Stimulated activated CD8-positive, alpha-beta memory T cell treated with anti-CD3 and anti-CD28 coated beads, Interleukin-7, amount 100 ng/mL, for 1 hour (primary cell): ENCODE measurements at places on chromosomes 3 and 15.
A peak's percentile ranks its signal among the peaks of the same experiment; 100 is the strongest.

- no peak for DNase-seq
Measured at GRCh38 chr15:87348746-87349145, 907.8 kb downstream of the NTRK3 start.

GRCh38 chr15:34652726-34653033, 69.2 kb upstream of the GOLGA8B start:
- DNase-seq = no peak

DNA sequence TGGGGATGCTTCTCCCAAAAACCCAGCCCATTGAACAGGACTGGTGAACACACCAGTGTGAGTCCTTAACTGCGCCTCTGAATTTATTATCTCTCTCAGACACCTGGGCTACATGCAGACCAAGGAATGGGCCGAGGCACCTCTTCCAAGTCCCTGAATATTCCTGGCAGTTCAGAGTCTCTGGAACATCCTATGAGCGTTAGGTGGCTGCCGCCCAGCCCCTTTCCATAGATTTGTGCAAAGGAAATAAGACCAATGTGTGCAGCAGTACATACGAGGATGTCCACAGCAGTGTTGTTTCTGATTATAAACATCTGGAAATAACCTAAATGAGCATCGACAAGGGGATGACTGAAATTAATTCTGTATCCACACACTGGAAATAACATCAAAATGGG, 104.9 kb upstream of the RPL32 start:
- DNase-seq = no peak

DNA sequence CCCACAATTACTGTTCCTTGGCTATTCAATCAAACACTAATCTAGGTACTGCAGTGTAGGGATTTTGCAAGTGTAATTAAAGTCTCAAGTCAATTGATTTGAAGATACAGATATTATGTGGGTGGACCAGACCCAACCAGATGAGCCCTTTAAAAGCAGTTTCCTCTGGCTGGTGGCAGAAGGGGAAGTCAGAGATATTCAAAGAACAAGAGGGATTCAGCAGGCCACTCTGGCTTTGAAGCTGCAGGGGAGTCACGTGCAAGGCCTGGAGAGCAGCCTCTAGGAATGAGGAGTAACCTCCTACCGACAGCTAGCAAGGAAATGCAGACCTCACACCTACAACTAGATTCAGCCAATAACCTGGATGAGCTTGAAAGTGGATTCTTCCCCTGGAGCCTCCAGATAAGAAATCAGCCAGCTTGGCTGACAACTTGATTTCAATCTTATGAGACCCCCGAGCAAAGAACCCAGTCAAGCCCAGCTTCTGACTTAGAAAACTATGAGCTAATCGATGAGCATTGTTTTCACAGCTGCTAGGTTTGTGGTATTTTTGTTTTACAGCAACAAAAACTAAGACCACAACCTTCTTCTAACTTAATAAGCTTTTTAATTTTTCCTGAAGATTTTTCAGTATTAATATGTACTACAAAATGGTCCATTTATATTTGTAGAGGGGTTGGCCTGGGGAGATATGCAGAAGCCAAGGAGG, 13.4 kb downstream of the HACD2 start:
- no peak for DNase-seq

GRCh38 chr15:85316244-85316934, 64.0 kb upstream of the AKAP13 start:
- no peak for DNase-seq

- DNase-seq = no peak
Measured at GRCh38 chr3:107810171-107811071, 280.4 kb downstream of the CD47 start.

DNA sequence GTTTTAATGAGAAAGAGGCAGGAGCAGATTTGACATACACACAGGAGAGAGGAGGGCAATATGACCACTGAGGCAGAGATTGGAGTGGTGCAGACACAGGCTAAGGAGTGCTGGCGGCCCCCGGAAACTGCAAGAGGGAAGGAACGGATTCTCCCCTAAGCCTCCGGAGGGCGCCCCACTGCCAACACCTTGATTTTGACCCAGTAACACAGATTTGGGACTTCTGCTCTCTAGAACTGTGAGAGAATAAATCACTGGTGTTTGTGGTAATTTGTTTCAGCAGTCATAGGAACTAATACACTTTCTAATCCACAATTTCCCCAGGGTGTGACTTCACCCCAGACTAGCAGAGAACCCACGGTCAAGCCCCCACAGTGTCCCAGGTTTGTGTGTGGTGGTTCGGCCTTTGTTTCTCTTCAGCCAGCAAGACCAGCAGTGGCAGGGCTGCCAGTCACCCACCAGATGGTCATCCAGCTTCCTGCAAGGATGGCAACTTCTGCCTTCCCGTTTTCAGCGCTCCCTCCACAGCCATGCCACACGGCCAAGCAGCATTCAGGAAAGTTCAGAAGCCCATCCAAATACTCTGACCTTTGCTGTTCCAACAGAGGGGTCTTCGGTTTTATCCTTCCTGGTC, 23.6 kb upstream of the TSPAN3 start:
- DNase-seq = no peak

- DNase-seq = no peak
Measured at GRCh38 chr3:31142139-31142538, 247.7 kb upstream of the GADL1 start.

GRCh38 chr3:72227486-72228070, 442.6 kb upstream of the PROK2 start:
- no peak for DNase-seq

- no peak for DNase-seq
Measured at GRCh38 chr15:83285979-83286553, 1.6 kb upstream of the BNC1 start.

- DNase-seq = no peak
Measured at GRCh38 chr3:154678041-154678654, 248.2 kb upstream of the GPR149 start.

GRCh38 chr3:124256599-124256998, 264.7 kb upstream of the ROPN1 start:
- no peak for DNase-seq

DNA sequence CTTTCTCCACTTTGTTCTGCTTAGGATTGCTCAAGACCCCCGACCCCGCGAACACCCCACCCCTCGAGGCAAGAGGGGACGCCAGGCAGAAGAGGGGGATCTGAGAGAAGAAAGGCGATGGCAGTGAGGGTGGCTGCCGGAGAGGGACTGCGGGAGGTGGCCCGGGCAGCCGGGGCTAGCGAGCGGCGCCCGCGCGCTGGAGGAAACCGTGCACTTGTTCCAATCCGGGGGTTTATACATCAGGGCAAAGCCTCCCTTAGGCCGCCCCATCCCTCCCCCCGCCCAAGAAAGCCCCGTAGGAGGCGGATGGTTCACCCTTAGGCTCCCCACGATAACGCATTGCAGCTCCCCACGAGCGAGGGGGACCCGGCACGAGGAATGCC, 475 bp downstream of the ERC2 start:
- DNase-seq = no peak

DNA sequence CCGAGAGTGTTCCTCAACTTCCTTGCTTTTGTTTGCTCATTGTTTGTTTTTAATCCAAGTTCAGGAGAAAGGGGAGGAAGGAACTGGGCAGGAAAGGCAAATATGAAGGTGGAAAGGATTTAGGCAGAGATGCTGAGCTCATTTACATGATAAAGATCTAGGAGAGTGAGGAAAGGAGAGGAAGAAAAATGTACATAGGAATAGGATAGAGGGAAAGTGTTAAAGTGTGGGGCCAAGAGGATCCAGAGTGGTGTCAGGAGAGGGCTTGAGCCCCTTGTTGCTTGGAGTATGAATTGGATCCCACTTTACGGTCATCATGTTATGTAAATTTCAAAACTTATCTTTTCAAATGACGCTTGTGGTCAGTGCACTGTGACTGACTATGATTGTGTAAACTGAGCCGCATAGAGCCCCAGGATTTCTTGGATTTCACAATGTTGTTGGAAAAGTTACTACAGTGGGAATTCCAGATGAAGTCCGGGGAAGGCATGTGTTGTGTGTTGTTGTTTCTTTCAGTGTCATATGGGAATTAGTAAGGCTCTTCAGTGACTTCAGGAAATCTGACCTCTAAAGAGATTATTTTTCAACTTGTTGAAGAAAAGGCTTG, 15.0 kb upstream of the PLD1 start:
- DNase-seq = no peak

DNA sequence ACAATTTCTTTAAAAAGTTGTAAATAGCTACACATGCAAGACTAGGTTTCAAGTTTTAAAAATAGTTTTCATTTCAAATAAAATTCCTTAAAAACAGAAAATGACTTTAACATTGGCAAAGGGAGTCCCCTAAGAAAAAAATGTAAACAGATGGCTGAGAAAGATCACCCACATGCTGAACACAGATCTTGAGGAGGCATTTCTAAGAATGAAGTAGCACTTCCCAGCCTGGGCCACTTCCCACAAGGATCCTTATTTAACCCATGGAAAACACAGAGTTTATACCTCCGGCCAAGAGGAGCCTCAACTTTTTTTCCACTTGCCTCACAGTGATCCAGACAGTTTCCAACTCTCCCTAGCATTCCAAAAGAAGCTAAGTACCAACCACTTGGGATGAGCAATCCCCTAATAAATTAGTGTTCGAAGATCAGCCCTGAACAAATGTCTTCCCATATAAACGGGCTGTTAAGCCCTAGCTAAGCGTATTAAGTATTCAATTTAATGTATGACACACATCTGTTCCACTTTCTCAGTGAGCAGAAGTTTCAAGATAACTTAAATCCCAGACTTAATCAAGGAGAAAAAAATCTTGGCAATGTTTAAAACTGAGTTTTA, 61.4 kb downstream of the GADL1 start:
- DNase-seq = no peak

- no peak for DNase-seq
Measured at GRCh38 chr15:71111181-71111565, 4.1 kb upstream of the THSD4 start.

- no peak for DNase-seq
Measured at GRCh38 chr3:161393310-161393709, 22.0 kb upstream of the SPTSSB start.

DNA sequence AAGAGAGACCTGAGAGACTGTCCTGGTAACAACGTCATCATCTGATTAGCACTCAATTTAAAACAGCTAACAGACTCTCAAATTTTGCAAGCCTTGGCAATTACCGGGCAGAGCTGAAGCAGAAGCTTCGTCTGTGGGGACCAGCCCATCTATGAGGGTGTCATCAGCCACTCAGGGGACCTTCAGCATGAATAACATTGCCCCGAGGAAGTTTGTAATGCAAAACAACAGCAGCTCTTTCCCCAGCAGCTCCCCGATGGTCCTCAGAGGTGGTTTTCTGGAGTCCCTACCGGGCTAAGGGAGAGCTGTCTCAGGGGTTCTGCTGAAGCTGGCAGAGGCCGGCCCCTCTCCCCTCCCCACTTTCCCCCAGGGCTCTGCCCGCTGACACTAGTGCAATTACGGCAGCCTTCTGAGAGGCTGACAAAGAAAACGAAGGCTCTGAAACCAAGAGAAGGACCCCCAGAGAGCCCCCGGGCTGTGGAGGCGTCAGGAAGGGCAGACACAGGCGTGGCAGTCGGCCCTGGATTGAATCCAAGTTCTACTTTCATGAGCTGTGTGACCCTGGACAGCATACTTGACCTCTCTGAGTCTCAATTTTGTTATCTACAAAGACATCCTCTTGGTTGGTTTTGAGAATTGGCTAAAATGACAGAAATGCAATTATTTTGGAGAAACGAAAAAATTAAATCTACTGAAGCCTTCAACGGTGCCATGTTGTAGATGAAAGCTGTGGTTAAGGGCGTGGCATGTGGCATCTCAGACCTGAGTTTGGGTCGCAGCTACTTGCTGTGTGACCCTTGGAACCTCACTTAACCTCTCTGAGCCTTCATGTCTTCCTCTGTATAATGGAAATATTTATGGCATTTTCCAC, 102.1 kb upstream of the TLE3 start:
- no peak for DNase-seq

GRCh38 chr3:71392251-71392650, 191.3 kb downstream of the FOXP1 start:
- no peak for DNase-seq

GRCh38 chr15:42775416-42775815, 38.5 kb upstream of the CDAN1 start:
- DNase-seq = no peak

- peak; percentile 17 for DNase-seq
Measured at GRCh38 chr3:126982126-126982470, 817 bp upstream of the PLXNA1 start.

DNA sequence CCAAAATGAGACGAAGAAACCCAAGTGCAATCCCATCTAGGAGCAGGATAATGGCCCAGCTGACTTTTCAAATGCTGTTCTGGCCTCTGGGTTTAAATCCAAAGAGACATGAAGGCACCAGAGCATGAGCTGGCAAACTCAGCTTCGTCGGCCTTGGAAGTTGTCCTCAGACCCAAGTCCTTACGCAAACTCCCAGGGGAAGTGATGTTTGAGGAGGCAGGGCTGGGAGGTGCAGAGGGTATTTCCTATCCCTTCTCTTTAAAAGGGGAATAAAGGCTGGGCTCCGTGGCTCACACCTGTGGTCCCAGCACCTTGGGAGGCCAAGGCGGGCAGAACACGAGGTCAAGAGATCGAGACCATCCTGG, 68.9 kb upstream of the HERC1 start:
- no peak for DNase-seq

DNA sequence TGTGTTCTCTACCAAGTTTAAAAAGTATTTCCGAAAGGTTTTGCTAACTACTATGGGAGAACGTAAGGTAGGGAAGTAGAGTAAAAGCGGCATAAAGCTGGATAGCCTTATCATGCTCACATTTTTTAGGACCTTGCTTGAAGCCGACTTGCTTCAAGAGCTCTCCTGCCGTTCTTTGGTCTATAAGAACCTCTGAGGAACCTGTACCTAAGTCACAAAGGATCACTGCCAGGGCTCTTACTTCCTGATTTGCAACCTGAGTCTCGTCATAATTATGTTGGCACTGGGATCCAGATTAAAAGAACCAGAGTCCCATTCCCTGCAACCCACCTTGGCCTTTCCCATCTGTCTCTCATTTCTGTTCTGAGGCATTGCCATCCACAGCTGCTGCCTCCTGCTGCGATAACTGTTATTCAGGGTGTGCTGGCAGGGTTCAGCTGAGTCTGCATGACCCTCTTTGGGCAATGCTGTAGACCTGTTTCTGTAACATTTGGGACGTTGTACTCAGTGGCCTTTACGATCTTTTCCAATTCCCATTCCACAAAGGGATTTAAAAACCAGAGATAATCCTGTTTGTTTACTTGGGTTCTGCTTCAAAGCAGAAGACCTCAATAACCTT, 131.0 kb upstream of the UMPS start:
- no peak for DNase-seq

GRCh38 chr15:94282269-94283250, 51.2 kb downstream of the MCTP2 start:
- no peak for DNase-seq

GRCh38 chr3:127107491-127108375, 85.2 kb upstream of the PRR23E start:
- no peak for DNase-seq
